ENCODE measurements at places on chromosomes 13 and 19.
A peak's percentile ranks its signal among the peaks of the same experiment; 100 is the strongest.

GRCh38 chr13:23321535-23322241, 111.8 kb downstream of the SACS start:
- no peak for DNase-seq

- no peak for DNase-seq
These were observed 5.7 kb upstream of the ZMYM2 start for GRCh38 chr13:19952850-19953249.

DNA sequence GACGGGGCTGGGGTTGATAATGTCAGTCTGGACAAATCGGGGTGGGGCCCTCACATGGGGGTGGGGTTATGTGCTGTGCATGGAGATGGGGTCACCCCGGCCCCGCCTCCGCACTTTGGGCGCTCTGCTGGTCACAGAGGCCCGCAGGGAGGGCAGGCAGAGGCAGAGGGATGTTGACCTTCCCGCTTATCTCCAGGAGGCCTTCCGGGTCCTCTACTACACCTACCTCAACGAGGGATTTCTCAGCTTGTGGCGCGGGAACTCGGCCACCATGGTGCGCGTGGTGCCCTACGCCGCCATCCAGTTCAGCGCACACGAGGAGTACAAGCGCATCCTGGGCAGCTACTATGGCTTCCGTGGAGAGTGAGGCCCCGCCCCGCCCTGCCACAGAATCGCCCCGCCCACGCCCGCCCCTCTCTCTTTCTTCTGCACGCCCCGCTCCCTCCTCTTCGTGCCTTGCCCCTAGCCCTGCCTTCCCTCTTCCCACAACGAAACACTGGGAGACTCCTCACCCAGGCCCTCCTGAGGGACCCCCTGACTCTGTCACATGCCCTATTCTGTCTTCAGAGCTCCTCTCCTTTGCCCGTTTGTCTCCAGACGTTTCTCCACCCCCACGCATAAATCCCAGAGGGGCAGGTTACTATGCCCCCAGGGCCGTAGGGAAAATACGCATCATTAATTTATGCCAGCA, 32.8 kb downstream of the TMEM161A start:
- no peak for DNase-seq

GRCh38 chr19:50465986-50466705, 10.2 kb upstream of the EMC10 start:
- no peak for DNase-seq

GRCh38 chr13:44140146-44140545, 233.5 kb upstream of the SERP2 start:
- no peak for DNase-seq

DNA sequence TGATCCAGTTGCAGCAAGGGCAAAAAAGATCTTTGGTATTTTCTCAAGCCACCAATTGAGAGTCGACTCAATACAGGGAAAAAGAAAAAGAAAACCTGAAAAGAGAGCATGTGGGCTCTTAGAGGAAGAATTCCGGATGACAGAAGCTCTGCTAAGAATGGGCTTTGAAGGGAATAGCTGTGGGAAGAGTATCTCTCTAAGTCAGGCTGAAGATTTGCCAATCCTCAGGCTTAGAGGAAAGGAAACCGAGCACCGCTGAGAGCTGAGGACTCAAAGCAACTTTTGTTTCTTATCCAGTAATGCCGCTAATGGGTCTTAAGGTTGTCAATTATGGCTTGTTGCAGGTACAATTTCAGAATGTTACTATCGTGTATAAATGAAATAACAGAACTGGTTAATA, 166.4 kb downstream of the EFNB2 start:
- DNase-seq: no peak

- DNase-seq: no peak
These were observed 18.6 kb upstream of the ZNF816 start for GRCh38 chr19:52981329-52981728.

GRCh38 chr13:97559030-97559429, 125.1 kb downstream of the RAP2A start:
- DNase-seq: no peak

DNA sequence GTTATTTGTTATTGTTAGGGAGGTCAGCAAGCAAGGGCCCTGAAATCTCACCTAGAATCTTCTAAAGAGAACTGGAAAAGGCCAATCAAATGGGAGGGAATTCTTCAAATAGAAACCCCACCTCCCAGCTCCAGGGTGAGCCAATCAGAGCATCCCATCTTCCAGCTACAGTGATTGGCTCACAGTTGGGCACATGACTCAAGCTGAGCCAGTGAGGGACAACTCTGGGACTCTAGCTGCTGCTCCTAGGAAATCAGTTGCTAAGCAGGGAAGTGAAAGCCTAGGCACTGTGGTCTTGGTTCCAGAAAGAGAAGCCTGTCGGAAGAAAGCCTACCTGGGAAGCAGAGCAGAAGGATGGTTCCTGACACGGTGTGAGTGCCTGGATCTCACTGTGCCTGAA, 13.4 kb downstream of the TM6SF2 start:
- DNase-seq: no peak

DNA sequence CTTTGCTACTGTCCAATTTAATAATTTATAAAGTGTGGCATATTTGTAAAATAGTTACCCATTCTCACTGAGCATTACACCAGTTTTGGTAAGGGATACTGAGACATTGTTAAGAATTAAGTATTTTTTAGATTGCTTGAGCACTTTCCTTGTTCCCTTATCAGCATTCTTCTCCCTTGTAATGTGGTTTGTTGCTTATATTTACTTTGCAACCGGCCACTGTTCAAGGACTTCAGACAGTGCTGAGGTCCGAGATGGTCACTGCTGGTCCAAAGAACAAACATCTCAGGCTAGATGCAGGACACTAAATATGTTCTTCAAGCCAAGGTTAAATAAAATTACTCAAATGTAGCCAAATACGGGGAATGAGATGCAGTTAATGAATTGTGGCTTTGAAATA, 161.4 kb downstream of the TM9SF2 start:
- DNase-seq: no peak

- no peak for DNase-seq
These were observed 30.7 kb downstream of the PDE4A start for GRCh38 chr19:10450853-10451609.

- DNase-seq: no peak
These were observed 31.3 kb upstream of the FGF9 start for GRCh38 chr13:21639561-21639960.

DNA sequence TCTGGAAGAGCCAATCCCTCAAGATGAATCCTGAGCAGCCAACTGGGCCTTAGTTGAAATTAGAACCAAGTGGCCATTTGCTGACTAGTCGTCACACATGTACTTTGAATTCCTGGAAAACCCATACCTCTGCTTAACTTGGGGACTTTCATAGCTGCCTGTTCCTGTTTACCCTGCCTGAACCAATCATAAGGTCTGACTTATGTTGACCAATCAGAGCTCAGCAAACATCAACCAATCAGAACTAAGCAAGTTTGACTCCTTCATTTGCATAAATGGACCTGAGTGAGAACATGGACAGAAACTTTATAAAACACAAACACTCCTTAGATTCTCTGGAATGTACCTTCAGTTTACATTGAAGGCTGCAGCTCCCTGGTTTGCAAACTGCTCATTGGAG, 50.8 kb downstream of the LATS2 start:
- DNase-seq: no peak

DNA sequence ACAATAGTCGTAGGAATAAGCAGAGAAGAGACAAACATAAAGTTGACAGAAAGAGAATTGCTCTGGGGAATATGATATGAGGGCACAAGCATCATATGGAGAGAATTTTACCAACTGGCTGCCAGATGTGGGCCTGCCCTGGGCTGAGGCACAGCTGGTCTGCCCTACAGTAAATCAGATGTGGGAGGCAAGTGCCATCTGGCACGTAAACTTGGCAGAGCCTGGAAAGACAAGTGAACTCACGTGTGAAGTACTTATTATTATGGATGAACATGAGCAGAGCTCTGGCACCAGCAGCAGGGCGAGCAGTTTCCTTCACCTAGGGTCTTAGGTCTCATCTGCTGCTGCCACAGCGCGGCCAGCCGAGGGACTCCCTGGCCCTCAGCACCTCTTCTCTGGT, 20.6 kb downstream of the PCDH8 start:
- no peak for DNase-seq

- DNase-seq: no peak
These were observed 51.7 kb downstream of the RXFP2 start for GRCh38 chr13:31790992-31791391.

- DNase-seq: no peak
These were observed 286.3 kb downstream of the GPC5 start for GRCh38 chr13:91684746-91685145.

GRCh38 chr13:29564818-29565217, 30.7 kb downstream of the SLC7A1 start:
- DNase-seq: no peak

GRCh38 chr13:99225078-99225477, 24.4 kb downstream of the UBAC2 start:
- no peak for DNase-seq

DNA sequence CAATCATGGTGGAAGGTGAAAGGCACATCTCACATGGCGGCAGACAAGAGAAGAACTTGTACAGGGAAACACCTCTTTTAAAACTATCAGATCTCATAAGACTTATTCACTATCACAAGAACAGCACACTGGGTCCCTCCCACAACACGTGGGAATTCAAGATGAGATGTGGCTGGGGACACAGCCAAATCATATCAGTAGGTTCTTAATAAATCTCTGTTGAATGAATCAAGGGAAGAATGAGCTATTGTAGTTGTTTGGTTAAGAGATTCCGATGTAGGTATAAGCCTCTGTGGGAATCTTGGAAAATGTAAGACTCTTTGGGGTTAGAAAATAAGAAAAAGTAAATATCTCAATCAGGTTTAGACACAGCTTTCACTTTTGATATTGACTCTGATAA, 400.2 kb downstream of the KCNRG start:
- DNase-seq: no peak

- DNase-seq: no peak
These were observed 175.0 kb downstream of the STK24 start for GRCh38 chr13:98401934-98402333.

DNA sequence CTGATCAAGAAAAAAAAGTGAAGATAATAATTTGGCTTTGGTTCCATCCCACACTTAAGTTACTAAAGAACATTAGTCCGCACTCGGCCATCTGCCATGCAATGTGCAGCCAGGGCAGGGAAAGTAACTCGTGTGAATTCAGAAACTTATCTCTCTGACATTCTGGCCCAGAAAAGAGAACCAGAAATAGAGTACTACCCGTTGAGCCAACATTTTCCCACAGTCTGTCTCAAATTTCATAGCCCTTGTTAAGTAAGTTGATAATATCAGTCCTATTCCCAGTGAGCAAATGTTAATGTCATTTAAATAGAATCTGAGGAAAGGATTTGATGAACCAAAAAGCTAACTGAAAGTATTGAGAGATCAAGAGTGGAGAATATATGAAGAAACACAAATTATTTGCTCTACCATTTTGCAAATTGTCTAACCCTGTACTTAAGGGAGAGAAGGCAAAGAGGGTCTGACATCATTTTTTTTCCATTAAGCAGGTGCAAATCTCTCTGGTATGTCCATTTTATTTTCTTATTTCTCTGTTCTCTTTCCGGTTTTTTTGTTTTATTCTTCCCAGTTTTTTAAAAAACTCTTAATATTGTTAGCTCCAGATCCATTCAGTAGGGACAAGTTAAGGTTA, 156.3 kb downstream of the NDFIP2 start:
- DNase-seq: no peak

GRCh38 chr13:75566658-75567057, 17.1 kb downstream of the UCHL3 start:
- no peak for DNase-seq

GRCh38 chr19:49530708-49531107, 2.9 kb downstream of the RCN3 start:
- no peak for DNase-seq

DNA sequence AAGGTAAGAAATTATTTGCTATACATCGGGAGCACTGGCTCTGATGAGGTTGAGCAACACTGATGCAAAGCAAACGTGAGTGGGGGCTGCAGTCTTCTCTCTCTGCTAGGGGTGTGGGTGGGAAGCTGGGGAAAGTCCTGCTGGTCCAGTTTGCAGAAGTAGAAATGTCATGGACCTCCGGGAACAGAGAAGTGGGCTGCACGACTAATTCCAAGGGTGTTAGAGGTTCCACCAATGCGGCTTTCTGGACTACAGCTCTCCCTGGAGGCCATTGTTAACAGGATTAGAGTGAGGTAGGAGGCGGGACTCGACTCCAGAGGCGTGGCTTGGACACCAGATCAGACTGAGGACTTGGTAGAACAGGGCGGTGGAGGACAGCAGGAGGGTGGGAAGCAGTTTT, 5.7 kb upstream of the FBXO27 start:
- DNase-seq: no peak

DNA sequence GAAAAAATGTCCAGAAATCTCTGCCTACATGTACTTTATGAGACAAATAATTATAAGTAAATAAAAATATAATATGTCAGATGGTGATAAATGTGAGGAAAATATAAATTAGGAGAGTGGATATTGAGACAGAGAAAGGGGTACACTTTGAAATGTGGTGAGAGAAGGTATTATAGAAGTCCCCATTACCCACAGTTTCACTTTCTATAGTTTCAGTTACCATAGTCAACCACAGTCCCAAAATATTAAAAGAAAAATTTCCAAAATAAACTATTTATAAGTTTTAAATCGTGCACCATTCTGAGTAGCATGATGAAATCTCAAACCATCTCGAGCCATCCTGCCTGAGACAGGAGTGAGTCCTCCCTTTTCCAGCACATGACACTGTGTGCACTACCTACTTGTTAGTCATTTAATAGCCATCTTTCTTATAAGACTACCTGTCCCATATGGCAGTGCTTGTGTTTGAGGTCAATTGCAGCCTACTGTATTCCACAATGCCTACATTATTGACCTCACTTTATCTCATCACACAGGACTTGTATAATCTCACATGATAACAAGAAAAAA, 653.7 kb downstream of the DACH1 start:
- DNase-seq: no peak

DNA sequence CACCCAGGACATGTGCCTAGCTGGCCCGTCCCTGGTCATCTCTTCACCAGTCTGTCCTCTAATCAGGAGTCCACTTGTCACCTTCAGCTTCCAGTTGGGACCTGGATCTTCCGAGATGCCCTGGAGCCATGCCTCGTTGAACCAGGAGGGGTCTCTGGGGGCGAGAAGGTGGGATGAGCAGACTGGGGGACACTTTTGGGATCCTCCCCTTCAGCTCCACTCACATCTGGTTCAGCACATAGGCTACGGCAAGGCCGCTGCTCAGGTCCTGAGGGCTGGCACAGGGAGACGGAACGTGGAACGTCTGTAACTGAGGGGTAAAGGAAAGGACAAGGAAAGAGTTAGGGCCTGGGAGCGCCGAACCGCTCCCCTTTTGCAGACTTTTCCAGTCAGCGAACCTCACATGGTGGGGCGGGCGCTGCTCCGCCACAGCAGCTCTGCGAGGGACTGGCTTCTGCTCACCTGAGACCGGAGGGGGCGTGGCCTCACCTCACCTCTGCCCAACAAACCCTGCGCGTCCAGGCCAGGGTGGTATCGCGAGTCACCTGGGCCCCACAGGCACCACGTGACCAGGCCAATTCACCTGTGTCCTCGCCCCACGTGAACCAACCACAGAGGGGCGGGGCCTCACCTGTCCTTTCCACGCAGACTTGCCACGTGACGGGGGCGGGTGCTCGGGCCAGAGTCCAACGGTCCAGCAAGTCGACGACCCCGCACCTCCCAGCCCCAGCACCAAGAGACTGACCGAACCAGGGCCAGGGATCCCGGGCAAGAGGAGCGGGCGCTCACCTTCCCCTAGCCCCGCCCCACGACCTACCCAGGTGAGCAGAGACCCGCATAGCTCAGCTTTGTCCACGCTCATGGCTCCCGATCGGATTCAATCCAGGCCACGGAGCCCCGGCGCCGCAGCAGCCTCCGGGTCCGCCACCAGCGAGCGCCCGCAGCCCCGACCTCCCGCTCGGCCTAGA, at the start of gene HOOK2:
TSS of gene HOOK2 (minus strand) at position 965 of the 968 bp plus-strand sequence. CDS start at position 862, 103 bp downstream.
- DNase-seq: peak; percentile 46
